ENCODE measurements at places on chromosomes 2 and 18.

DNA sequence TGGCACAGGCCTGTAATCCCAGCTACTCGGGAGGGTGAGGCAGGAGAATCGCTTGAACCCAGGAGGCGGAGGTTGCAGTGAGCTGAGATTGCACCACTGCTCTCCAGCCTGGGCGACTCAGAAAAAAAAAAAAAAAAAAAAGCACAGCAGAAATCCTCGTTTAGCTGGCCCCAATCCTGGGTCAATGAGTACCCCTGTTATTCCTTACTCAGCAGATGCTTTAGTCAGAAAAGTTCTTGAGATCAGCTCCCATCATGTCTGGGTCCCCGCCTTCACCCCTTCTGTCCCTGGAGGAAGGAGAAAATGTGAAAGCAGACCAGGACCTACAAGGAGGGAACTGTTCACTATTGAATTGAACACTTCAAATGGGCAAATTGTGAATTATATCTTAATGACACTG, 16.4 kb upstream of the KCNG3 start:
- no peak for DNase-seq

DNA sequence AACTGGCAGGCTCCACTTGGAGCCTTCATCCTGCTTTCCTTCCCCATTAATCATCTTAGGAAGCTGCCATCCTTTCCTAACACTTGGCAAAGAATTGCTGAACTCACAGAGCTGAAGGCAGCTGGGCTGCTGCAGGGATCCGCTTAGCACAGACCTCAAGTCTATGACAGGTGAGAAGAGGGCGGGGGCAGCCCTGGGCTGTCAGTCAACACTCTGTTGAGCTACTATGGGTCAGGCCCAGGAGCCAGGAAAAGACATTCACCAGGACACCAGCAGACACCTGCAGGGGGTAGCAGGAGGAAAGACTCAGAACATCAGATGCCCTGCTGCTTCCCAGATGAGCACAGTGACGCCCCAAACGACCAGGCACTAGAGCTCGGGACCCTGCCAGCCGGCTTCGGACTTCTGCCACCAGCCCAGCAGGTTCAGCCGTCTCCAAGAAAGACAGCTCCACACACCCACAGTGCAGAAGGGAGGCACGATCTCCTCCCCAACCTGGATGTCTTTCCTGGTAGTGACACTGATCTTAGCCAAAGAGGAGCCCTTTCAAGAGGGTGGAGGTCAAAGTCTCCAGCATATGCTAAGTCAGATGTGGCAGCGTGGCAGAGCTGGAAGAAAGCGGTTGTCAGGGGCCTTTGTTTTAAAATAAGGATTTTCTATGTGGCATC, 55.2 kb downstream of the SNORC start:
- DNase-seq, result peak; percentile 70

GRCh38 chr2:233486778-233487552, 79.6 kb downstream of the USP40 start:
- DNase-seq, result no peak

- no peak for DNase-seq
Observed at GRCh38 chr2:152395103-152395502, 60.1 kb downstream of the FMNL2 start.

GRCh38 chr2:46294176-46294836, 2.9 kb upstream of the EPAS1 start:
- no peak for DNase-seq

GRCh38 chr2:177484180-177484795, 91.7 kb downstream of the AGPS start:
- no peak for DNase-seq

DNA sequence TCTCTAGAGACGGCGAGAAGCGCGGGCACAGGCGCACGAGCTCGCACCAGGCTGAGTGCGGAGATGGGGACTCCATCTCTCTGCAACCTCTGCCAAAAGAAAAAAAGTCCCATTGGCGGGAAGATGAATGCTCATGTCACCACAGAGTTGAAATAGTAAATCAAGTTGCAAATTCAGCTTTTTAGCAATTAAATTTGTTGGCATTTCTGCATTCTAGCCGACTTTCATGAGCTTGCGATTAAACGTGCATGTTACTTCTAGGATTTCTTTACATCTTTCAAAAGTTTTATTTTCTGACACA, 588 bp downstream of the CHAC2 start:
- no peak for DNase-seq

- no peak for DNase-seq
Observed at GRCh38 chr2:223930103-223930976, 14.8 kb downstream of the WDFY1 start.

DNA sequence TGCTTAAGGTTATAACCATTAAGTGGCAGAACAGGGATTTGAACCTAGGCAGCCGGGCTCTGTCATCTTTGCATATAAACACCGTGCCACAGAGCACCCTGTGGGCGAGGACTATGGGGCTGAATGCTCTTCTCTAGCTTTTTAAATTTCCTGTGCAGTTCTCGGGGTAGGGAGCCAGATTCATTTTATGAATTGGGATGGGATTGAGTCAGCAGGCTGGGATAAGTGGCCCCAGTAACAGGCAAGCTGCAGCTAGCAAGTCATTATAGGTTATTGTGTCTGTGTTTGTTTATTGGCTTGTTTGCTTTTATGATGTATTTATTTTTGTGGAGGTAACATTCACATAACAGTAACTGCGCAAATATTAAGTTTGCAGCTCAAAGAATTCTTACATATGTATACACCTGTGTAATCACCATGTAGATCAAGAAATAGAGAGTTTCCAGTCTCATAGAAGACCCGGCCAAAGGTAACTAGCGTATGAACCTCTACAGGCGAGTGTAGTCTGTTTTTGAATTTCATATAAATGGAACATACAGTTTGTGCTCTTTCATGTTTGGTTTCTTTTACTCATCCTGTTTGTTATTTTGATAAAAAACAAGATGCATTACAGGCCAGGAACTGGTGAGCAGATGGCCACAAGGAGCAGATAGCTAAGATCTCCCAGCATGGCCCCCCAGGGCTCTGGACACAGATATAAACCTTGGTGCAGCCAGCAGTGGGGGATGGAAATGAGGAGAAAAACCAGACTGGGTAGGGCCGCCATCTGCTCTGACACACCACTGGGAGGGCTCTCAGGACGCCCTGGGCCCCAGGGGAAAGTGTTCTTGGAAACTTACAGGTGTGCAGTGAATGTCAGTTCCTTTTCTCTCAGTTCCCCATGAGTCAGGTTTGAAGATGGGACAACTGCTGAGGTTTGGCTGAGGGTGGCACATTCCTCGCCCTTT, 49.2 kb upstream of the GPR155 start:
- peak; percentile 86 for DNase-seq

DNA sequence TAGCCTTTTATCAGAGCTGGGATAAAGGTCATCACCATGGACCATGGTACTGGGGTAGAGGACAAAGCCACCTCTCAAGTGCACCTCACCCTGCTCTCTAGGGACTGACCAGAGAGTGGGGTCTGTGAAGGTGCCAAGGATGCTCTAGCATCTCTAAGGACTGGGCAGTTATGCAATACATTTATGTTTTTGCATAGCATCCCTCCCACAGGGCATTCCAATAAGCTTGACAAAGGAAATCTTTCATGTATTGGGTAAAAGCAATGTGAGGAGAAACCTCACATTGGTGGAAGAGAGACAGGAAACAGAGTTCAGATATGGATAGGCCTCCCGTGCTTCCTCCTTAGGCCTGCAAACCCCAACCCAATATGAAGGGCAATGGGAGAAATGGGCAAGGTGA, 31.6 kb downstream of the STK39 start:
- no peak for DNase-seq

DNA sequence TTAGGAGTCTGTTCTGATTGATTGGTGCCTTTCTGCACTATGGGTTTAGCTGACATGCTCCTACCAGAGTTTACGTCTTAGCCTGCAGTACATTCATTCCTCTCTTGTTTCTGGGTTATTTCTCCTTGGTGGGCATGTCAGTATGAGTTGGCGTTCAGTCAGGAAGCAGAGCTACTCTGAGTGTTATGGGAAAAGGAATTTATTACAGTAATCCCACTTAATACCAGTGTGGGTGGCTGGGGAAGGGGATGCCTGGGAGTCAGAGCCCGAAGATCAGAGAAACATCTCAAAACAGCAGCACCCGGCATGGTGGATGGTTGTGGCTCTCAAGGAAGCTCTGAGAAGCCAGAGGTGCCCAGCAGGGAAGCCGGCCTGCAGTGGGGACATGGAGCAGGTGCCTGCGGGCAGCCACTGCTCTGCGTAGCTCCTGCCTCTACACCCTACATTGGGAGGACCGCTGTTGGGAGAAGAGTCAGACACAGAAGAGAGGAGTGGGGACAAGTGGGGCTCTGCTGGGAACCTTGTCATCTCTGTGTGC, 48.9 kb downstream of the RAB31 start:
- DNase-seq, result peak; percentile 50

DNA sequence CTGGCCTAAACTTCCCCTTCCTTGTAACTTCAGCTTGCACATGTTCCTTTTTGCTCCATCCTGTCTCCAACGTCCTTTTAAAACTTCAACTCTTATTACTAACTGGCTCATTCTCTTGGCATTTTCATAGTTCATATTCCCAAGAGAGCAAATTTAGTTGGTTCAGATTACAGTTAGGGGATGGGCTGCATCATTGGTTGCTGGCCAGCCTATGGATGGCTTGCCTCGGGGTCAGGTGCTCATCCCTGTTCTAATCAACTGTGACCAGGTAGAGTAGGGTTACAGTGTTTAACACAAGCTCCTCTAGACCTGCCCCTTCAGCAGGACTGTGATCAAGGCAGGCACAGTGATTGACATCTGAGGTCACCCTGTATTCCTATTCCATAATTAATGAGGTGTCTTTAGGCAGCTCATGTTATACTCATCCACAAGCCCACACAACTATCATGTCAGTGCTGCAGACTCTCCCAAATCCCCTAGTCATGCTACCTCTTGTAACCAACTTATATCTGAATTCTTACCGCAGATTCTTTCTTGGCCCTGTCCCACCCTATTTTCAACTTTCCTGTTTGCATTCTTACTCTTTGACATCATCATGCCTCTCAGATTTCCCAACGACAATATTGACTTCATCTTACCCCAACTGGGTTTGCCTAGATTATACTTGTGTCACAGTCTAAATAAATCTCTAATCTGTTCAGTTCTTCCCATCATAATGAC, 293.3 kb downstream of the MTX2 start:
- DNase-seq, result no peak

DNA sequence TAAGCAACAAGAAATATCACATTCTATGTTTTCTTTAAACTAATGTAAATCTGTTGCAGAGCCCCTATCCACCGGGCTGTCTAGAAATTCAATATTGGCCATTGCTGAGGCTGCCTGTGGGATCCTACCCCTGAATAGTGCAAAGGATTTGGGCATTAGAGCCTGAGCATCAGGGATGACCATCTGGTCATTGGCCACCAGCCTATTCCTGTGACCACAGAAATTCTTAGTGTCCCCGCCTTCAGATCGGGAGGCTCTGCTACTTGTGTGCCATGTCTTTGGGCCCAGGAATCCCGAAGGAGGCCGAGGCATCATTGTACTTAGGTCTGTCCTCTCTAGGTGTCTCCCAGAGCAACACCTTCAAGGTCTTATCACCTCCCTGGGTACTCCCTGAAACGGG, 73.8 kb downstream of the HRH4 start:
- DNase-seq, result no peak

GRCh38 chr2:226116346-226116745, 683.3 kb downstream of the IRS1 start:
- no peak for DNase-seq

- DNase-seq, result no peak
Observed at GRCh38 chr2:225090746-225091145, 48.5 kb upstream of the DOCK10 start.

DNA sequence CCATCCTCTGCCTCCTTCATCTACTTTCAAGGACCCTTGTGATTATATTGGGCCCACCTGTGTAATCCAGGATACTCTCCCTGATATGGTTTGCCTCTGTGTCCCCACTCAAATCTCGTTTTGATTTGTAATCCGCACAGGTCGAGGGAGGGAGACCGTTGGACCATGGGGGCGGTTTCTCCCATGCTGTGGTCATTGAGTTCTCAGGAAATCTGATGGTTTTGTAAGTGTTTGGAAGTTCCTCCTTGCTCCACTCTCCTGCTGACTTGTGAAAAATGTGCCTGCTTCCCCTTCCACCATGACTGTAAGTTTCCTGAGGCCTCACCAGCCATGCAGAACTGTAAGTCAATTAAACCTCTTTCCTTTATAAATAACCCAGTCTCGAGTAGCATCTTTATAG, 42.0 kb upstream of the EML6 start:
- DNase-seq, result no peak

GRCh38 chr2:20180676-20181648, 44.0 kb downstream of the SDC1 start:
- DNase-seq, result no peak

GRCh38 chr2:225649274-225649673, 249.8 kb downstream of the NYAP2 start:
- DNase-seq, result no peak

- DNase-seq, result peak; percentile 69
Observed at GRCh38 chr2:69615078-69615625, 28.4 kb downstream of the AAK1 start.

DNA sequence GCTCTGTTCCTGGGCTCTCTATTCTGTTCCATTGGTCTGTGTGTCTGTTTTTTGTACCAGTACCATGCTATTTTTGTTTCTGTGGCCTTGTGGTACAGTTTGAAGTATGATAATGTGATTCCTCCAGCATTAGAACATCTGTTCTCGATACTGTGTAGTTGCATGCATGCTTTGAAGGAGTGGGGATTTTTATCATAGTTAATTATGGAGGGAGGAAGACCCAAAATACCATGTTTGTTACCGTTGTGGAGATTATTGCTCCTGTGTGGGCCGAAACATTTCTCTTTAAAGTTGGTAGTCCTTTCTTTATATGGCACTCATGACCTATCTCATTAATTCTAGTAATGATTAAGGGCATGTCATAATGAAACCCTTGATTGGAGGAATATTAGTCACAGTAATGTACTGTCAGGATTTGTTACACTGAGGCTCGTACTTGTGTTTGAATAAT, 87.6 kb downstream of the TTC27 start:
- no peak for DNase-seq

- DNase-seq, result no peak
Observed at GRCh38 chr18:39976771-39977170, 1978.3 kb upstream of the PIK3C3 start.

DNA sequence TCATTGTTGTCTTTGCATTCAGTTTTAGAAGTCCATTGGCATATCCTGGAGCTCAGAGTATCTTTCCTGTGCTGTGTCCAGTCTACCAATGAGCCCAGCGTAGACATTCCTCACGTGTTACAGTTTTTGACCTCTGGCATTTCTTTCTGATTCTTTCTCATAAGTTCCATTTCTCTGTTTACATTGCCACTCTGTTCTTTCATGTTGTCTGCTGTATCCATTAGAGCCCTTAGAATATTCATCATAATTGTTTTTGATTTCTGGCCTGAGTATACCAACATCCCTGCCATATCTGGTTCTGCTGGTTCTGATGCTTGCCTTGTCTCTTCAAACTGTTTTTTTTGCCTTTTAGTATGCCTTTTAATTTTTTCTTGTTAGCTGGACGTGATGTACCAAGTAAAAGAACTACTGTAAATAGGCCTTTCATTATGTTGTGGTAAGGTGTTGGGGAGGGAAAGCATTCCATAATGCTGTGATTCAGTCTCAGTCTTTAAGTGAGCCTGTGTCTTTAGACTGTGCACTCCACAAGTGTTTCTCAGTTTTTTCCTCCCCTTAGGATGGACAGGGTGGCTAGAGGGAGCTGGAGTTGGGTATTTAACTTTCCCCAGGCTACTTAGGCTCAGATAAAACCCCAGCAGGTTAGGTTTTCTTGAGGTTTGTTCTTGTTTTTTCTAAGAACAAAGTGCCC, 35.6 kb downstream of the CEP192 start:
- DNase-seq, result no peak

Data from islet precursor cell (in vitro differentiated cells).